ENCODE measurements at places on chromosomes 5 and 9. TPM values are rescaled to one million over a fixed set of nuclear protein-coding genes. Genes with fewer than 3 reads are reported as not detected.

DNA sequence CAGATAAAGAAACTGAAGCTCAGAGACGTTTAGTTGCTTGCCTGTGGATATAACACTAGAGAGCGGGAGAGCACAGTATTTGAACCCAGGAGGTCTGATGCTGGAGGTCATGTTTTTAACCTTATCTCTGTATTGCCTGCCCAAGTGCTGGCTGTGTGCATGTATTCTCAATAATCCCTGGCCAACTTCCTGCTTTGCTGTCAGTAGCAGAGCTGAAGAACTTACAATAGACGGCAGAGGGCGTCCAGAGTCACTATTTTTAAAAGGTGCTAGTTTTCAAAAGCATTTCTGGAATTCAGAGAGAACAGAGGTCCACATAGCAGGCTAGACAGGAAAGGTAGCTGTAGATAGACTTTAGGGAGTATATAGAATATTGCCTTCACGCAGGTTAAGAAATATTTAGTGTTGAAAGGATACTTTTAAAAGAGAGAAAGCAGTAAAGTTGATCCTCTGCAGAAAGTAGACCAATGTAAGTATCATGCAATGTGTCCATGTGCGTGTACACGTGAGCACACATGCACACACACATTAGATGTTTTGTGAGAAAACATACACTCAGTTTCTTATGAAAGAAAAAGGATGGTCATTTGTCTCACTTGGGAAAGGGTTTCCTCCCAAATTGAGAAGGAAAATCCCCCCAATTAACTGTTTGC is 46.3 kb downstream of the PTCD2 start:
- H3K4me1 ChIP-seq: peaks cover 21% of the 10 kb centered on the region
- peaks cover 19% of the 10 kb centered on the region for H3K36me3 ChIP-seq
- no peak overlapping the region for H3K27ac ChIP-seq
- H3K4me3 ChIP-seq: no peak overlapping the region
- DNase-seq: peak; percentile 79

The GABRA1 gene
- not detected for total RNA-seq

DNA sequence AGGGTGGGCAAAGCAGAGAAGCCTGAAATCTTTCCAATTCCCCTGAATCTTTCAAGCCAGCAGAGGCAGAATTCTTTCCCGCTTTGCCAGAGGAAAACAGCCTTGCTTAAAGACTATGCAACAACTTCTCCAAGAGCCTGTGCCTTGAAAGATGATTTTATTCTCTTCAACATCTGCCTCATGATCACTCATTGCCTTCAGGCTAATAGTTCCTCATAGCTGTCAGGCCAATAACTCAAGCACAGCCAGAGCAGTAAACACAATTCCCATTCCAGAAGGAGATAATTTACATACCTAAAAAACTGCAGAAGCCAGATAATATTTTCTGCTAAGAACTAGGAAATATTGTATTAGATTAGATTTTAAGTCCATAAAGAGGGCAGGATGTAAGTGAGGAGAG is 92.3 kb upstream of the PUM3 start:
- H3K4me3 ChIP-seq: no peak overlapping the region
- H3K4me1 ChIP-seq: no peaks in the 10 kb centered on the region
- DNase-seq: no peak
- H3K36me3 ChIP-seq: no peaks in the 10 kb centered on the region

DNA sequence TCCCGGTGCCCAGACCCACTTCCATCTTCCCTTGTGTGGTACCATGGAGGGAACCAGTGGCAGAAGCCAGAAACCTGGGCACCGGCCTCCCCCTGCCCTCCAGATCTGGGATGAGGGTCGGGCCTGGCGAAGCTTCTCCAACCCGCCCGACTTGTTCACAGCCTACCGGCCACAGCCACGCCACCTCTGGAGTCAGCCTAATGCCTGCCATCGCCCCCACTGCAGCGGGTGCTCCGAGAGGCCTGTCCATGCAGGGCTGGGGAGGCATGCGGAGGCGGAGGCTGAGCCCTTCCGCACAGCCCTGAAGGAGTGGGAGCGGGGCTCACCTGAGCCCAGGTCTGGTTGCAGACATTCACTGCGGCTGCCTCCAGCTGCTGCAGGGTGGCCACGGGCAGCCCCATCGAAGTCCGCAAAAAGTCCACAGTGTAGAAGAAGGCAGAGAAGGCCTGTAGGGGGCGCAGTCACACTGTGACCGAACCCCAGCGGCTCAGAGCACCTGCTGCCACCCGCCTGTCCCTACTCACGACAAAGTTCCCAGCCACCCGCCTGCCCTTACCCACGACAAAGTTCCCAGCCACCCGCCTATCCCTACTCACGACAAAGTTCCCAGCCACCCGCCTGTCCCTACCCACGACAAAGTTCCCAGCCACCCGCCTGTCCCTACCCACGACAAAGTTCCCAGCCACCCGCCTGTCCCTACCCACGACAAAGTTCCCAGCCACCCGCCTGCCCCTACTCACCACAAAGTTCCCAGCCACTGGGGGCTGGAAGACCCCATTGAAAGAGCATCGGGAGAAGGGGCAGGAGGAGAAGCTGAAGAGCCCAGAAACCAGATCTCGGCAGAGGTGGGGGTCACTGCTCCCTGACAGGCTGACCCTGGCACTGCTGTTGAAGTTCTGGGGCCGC is 3.8 kb upstream of the NPDC1 start:
- no peaks in the 10 kb centered on the region for H3K36me3 ChIP-seq
- DNase-seq: peak; percentile 87
- H3K4me1 ChIP-seq: no peaks in the 10 kb centered on the region

GRCh38 chr9:131651160-131651559 is 88.7 kb downstream of the RAPGEF1 start:
- no peak overlapping the region for H3K27ac ChIP-seq
- H3K4me1 ChIP-seq: peaks cover 4% of the 10 kb centered on the region
- no peak for DNase-seq
- no peaks in the 10 kb centered on the region for H3K27me3 ChIP-seq
- H3K36me3 ChIP-seq: no peaks in the 10 kb centered on the region

GRCh38 chr5:14110680-14111079 is 32.5 kb upstream of the TRIO start:
- H3K4me3 ChIP-seq: no peak overlapping the region
- no peaks in the 10 kb centered on the region for H3K27me3 ChIP-seq
- no peak for DNase-seq
- no peak overlapping the region for H3K27ac ChIP-seq
- H3K36me3 ChIP-seq: no peaks in the 10 kb centered on the region

The C8G gene
- total RNA-seq: not detected

- no peak overlapping the region for H3K27ac ChIP-seq
- H3K4me1 ChIP-seq: no peaks in the 10 kb centered on the region
- H3K36me3 ChIP-seq: no peaks in the 10 kb centered on the region
- H3K27me3 ChIP-seq: no peaks in the 10 kb centered on the region
- H3K4me3 ChIP-seq: no peak overlapping the region
Measured at GRCh38 chr9:88406051-88406450, 17.8 kb downstream of the SPIN1 start.

The SPINK13 gene
- total RNA-seq: not detected

- no peaks in the 10 kb centered on the region for H3K4me1 ChIP-seq
- no peak for DNase-seq
- H3K36me3 ChIP-seq: no peaks in the 10 kb centered on the region
- H3K27me3 ChIP-seq: no peaks in the 10 kb centered on the region
- no peak within 1 kb of the TSS for H3K27ac ChIP-seq
- no peak within 1 kb of the TSS for H3K4me3 ChIP-seq
Measured at GRCh38 chr5:151591144-151591819, at the start of gene FAT2. Gene FAT2, minus strand, starts transcription at chr5:151591331. Its CDS starts 22,400 bp downstream, at chr5:151568931.

DNA sequence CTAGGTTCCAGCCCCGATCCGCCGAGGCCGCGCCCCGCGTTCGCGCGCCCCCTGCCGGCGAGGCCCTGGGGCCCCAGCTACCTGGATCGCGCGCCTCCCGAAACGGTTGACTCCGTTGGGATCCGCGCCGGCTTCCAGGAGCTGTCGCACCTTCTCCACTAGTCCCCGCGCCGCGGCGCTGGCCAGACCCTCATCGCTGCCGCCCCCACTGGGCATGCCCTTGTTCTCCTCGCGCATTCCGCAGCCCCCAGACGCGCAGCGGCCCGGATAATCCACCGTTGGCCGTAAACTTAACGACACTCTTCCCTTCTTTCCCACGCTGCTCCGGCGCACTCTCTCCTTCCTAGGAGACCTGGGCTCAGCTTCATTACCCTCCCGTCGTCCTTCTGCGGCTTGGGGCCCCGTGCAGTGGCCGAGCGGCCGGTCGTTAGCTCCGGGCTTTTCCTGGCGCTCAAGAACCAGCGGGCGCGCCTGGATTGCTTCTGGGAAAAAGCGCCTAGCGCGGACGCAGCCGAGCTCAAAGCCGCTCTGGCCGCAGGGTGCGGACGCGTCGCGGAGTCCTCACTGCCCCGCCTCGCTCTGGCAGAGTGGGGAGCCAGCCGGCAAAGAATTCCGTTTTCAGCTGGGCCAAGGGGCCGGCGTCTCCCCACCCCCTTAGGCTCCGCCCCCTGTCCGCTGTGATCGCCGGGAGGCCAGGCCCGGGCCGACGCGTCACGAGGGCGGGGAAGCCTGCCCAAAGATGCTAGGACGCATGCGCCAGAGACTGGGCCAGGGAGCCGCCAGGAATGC is at the start of gene CDKN2B:
TSS of gene CDKN2B (minus strand) at position 589 of the 789 bp plus-strand sequence. CDS start at position 237, 352 bp downstream.
- H3K27ac ChIP-seq: peak within 1 kb of the TSS; percentile 39
- H3K4me3 ChIP-seq: peak within 1 kb of the TSS; percentile 82
- H3K36me3 ChIP-seq: peaks cover 10% of the 10 kb centered on the region
- no peaks in the 10 kb centered on the region for H3K27me3 ChIP-seq
- peaks cover 27% of the 10 kb centered on the region for H3K4me1 ChIP-seq
- peak; percentile 96 for DNase-seq

The GABBR2 gene
- 0.30 TPM for total RNA-seq

DNA sequence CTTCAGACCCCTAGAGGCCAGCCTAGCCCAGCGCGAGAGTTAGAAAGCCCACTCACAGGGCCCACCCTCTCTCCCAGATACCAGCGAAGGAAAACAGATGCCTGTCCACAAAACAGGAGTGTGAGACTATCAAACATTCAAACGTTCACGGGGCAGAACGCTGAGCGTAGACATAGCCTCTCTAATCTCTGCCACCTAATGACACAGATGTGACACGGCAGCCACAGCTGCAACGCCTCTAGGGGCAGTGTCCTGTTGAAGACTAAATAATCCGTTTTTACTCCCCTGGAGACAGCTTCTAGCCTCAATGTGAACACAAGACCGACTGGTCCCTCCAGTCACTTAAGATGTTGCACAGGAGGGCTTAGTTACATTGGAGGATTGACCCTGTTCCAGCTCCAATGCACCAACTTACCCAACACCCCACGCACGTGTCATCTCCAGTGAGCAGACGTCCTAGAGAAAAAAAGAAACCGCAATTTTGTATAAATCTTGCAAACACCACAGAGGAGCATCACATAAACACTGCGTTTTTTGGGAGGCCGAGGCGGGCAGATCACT is 14.3 kb downstream of the DIPK1B start:
- peaks cover 23% of the 10 kb centered on the region for H3K36me3 ChIP-seq
- H3K4me1 ChIP-seq: peaks cover 24% of the 10 kb centered on the region
- H3K27me3 ChIP-seq: no peaks in the 10 kb centered on the region
- peak overlapping the region; percentile 98 for H3K4me3 ChIP-seq
- DNase-seq: peak; percentile 66
- H3K27ac ChIP-seq: no peak overlapping the region

DNA sequence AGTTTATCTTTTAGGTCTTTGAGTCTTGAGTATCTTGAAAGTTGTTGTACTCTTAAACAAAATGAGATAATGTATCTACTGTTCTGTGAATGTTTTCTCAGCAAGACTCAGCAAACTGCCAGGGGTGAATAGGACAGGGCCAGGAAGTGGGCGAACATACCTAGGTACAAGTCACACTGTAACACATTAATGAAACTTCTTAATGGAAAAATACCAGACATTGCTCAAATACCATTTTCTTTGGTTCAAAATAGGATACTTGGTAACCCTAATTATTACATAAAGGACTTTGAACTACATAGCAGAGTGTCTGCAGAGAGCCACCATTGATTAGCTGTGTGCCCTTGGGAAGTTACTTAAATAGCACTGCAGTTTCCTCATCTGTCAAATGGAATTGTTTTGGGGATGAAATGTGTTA is 197.5 kb downstream of the ARHGEF28 start:
- H3K4me3 ChIP-seq: no peak overlapping the region
- DNase-seq: no peak
- no peaks in the 10 kb centered on the region for H3K27me3 ChIP-seq
- H3K4me1 ChIP-seq: no peaks in the 10 kb centered on the region
- no peak overlapping the region for H3K27ac ChIP-seq

Measured in Karpas-422 (cell line).